ENCODE measurements at places on chromosomes 7 and 10. TPM values are rescaled to one million over a fixed set of nuclear protein-coding genes. Genes with fewer than 3 reads are reported as not detected.

- DNase-seq = no peak
Observed at GRCh38 chr7:11591943-11592342, 240.1 kb downstream of the THSD7A start.

DNA sequence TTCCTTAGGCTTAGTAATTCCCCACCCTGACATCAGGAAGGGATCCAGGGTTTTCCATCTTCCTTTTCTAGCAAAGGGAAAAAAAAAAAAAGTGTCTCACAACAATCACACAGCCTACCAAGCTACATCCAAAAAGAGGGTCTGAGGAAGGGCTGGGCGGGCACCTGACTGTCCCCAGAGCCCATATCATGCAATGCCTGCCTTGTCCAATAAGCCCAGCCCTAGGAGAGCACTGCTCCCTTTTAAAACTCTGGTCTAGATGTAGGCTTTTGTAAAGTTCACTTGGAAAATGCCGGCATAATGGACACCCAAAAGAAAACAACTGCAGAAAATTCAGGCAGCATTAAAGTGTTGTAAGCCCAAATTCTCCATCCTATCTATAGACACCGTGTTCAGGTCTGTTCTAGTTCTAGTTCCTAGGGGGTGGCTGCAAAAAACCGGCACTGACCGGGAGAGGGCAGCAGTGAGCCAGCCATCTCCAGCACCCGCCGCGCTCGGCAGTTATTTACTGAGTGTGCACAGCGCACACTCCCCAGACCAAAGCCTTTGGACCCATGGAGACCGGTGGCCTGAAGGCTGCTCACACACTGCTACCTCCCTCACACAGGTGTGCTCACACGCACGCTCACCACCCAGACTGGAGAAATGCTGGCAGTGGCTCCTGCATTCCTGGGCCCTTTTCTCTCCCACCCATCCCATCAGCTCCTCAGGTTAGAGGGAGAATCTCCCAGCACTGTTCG is 48.7 kb downstream of the PODXL start:
- peak; percentile 58 for DNase-seq

JAKMIP3 gene
- 0.20 TPM for polyA plus RNA-seq

- no peak for DNase-seq
Observed at GRCh38 chr7:18534481-18534880, 38.9 kb downstream of the HDAC9 start.

GNGT1 gene
- polyA plus RNA-seq = not detected

DNA sequence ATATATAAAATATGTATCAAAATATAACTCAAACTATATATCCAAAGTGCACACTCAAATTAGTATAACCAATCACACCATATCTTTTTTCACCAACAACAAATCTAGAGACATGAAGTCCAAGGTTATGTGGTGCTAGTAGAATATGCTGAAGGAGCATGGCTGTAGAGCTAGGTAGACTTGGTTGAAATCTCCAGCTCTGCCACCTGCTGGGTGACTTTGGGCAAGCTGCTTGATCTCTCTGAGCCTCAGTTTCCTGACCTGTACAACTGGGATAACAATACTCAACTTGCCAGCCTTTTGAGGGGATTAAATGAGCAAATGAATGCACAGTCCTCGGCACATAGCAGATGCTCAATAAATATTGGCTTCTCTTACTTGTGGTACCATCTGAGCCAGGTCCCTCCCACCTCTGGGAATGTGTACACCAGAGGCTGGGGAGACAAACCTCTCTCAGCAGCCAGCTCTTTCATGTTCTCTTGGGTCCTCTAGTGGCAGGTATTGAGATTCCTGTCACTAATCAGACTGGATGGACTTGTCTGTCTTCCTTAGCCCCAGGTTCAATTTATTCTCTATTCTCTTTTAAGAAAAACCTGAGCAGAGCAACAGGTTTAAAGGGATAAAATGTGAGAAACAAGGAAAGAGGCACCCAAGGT is 94.3 kb upstream of the PDE1C start:
- no peak for DNase-seq

DNA sequence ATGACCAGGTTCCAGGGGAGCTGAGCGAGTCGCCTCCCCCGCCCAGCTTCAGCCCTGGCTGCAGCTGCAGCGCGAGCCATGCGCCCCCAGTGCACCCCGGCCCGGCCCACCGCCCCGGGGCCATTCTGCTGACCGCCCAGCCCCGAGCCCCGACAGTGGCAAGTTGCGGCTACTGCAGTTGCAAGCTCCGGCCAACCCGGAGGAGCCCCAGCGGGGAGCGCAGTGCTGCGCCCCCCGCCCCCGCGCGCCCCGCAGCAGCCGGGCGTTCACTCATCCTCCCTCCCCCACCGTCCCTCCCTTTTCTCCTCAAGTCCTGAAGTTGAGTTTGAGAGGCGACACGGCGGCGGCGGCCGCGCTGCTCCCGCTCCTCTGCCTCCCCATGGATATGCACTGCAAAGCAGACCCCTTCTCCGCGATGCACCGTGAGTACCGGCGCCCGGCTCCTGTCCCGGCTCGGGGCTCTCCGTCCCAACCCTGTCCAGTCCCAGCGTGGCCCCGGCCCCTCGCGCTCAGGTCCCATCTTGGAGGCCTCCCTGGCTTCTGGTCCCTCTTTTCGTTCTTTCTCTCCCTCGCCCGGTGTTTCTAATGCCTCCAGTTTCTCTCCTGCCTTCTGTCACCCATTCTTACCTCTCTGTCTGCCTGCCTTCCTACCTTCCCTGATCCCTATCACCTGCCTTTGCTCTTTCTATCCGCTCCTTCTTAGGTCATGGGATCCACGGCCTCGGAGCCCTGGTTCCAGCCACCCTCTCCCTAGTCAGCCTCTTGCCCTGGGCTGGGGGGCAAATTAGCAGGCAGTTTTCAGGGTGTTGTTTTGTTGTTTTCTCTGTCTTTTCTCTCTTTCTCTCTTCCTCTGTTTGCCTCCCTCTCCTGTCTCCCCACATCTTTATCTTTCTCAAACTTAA is 751 bp downstream of the PAX2 start:
- no peak for DNase-seq

- no peak for DNase-seq
Observed at GRCh38 chr10:117242463-117242832, 1.5 kb downstream of the SLC18A2 start.

ZWINT gene
- 65.1 TPM for polyA plus RNA-seq

GRCh38 chr10:79038841-79039201 is 29.9 kb upstream of the ZMIZ1 start:
- peak; percentile 26 for DNase-seq

DNA sequence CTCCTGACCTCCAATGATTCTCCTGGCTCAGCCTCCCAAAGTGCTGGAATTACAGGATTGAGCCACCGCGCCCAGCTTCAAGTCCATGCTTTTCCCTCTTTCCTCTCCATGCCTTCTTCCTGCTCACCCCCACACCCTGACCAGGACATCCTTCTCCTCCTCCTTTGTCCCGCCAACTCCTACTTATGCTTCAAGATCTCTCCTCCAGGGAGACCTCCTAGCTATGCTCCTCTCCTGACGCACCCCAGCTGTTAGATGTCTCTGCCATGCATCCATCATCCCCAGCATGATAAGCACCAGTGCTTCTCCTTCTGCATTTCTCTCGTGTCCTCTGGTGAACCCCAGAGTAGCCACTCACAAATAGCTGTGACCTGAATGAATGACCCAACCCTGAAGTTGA is 21.1 kb downstream of the SRRM3 start:
- no peak for DNase-seq

DNA sequence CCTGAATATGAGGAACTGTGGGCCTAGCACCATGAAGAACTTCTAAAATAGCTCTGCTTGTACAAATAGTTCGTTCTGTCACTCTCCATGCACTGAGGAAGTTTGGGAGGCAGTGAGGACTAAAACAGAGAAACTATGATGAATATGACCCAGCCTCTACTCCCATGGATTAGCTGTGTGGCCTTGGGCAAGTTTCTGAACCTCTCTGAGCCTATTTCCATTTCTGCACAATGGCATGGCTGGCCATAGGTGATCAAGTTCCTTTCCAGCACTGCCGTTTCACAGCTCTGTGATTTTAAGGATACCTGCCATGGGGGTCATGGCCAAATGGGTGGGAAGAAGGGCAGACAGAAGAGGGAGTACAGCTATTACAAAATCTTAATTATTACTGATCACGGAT is 57.6 kb downstream of the SORBS1 start:
- no peak for DNase-seq

ZNF746 gene
- polyA plus RNA-seq = 12.4 TPM

GRCh38 chr10:24910574-24910973 is 41.8 kb downstream of the PRTFDC1 start:
- DNase-seq = no peak

KLF14 gene
- polyA plus RNA-seq = 0.70 TPM

NXPH1 gene
- 0.06 TPM for polyA plus RNA-seq

TMEM140 gene
- 28.1 TPM for polyA plus RNA-seq

FAM24B gene
- polyA plus RNA-seq = 4.4 TPM

- DNase-seq = no peak
Observed at GRCh38 chr7:128811631-128812430, 18.4 kb upstream of the FLNC start.

FAM25C gene
- not detected for polyA plus RNA-seq

DNA sequence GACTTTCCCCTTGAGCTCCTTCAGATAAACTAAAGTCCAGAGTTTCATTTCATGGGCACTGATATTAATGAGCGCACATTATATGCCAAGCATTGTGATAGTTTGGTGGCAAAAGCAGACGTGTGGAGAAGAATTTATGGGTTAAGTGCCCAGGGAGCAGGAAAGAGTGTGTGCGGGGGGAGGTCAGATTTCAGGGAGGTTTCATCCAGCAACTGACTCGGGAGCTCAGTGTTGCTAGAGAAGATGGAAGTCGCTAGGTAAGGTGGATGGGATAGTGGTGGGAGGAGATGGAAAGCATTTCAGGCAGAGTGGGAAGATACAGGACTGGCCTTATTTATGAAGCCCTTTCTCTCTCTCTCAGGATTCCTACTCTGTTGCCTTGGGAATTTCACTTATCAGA is 223.0 kb downstream of the SNX10 start:
- no peak for DNase-seq

HMX2 gene
- 1.5 TPM for polyA plus RNA-seq

- DNase-seq = no peak
Observed at GRCh38 chr7:117085275-117085674, 132.0 kb downstream of the ST7 start.

DNA sequence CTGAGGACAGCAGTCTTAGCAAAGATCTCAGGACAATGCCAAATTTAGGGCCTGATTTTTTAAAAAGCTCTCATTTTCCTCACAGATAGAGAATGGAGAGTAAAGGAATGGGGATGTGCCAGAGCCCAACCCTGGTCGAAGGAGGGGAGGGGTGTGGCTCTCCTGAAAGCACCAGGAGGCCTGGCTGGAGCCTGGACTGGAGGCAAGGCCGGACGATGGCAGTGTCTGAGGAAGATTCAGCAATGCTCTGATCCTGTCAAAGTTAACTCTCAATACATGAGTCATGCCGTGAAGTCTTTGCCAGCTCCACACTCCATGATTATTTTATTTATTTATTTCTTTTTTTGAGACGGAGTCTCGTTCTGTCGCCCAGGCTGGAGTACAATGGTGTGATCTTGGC is 108.3 kb downstream of the UPF2 start:
- no peak for DNase-seq

DNA sequence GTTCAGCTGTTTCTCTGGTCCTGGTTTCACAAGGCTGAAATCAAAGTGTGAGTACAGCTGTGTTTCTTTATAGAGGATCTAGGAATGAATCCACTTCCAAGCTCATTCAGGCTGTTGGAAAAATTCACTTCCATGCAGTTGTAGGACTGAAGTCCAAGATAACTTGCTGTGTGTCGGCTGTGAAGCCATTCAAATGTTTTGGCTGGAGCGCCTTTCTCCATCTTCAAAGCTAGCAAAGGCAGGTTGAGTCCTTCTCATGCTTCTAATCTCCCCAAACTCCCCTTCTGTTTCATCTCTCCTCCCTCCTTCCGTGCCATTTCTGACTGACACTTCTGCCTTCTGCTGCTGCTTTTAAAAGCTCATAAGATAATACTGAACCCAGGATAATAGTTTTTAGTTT is 1195.4 kb upstream of the LRRN3 start:
- no peak for DNase-seq

DNA sequence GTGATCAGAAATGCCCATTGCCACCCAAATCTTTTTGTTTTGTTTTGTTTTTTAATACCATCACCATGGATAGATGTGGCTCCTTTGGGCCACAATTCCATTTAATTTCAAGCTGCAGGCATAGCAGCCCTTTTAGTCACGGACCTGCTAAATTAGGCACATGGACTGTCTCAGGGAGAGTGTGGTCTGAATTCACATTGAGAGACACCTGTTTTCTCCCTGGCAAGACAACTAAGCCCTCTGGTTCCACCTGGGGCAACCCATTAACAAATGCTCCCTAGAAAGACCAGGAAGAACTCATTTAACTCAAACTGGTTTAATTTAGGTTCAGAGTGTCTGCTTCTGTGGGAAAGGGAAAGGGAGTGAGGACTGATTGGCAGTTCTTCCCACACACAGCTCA is 88.2 kb upstream of the ANKRD1 start:
- DNase-seq = no peak

- no peak for DNase-seq
Observed at GRCh38 chr10:48835781-48836180, 103.9 kb downstream of the LRRC18 start.

DNA sequence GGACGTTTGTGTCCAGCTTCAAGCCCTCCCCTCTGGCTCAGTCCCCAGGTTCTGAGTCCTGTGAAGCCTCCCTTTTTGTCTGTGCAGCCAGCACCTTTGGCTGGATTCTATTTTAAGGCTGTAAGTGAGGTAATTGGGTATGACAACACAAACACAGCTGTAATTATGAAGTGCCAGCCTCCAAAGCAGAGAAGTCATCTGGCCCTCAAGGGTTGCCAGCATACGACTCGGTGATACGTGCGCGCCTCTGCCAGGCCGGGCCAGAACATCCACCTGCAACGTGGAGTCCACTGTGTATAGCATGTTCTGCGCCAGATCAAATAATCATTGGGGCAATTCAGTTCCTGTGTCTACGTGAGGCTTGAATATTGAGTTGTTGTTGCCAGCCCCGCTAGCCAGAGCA is 6.7 kb upstream of the FAM180A start:
- DNase-seq = no peak

FLNC gene
- polyA plus RNA-seq = 17.8 TPM

TUBB8 gene
- polyA plus RNA-seq = 1.3 TPM

DNA sequence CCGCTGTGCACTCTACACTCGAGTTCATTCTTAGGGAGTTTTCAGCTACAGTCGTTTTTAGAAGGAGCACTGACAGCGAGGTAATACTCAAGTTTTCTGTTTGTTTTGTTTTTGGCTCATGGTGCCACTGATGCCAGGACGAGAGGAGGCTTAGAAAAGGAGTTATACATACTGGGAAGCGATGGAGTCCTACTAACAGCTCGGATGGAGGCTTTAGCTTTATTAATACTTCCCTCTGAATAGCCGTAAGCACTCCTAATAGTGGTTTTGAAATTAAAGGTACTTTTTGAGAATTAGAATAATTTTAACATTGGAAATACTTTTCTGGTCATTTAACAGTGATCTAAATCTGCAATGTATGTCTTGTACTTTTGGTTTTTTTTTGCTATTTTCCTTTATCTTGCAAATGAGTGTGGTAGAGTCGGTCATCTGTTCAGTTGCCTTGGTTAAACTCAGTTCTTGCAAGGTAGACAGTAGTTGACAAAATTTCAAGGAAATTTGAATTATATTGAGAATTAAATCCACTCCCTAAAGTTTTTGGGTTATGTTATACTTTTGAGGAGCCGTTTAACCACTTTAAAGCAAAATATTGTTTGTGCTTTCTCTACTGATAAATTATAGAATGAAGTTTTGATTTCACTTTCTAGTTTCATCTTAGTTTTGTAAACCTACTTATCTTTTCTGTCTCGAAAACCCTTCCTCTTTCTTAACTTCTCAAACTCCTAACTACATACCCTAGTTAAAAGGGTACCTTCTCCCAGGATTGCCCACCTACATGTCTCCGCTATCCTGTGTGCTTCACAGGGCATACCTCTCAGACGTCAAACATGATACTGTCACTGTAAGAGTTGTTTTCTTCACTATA is 1.5 kb downstream of the HBP1 start:
- no peak for DNase-seq
